Neural crest cell (in vitro differentiated cells): ENCODE measurements at places on chromosomes 7 and 10. TPM values are rescaled to one million over a fixed set of nuclear protein-coding genes. Genes with fewer than 3 reads are reported as not detected.

The GNAI1 gene
- 25.2 and 26.7 TPM in 2 replicates for total RNA-seq

The TUBB8 gene
- total RNA-seq: 0.45 and 0.68 TPM in 2 replicates

- DNase-seq: no peak
Observed at GRCh38 chr10:131929122-131929845, 28.5 kb downstream of the PPP2R2D start.

GRCh38 chr10:118925404-118926071 is 104.0 kb upstream of the NANOS1 start:
- no peak for DNase-seq

- DNase-seq: peak; percentile 31
Observed at GRCh38 chr10:74824900-74825370, 1.5 kb upstream of the KAT6B start.
